ENCODE measurements at places on chromosomes 4 and X.

DNA sequence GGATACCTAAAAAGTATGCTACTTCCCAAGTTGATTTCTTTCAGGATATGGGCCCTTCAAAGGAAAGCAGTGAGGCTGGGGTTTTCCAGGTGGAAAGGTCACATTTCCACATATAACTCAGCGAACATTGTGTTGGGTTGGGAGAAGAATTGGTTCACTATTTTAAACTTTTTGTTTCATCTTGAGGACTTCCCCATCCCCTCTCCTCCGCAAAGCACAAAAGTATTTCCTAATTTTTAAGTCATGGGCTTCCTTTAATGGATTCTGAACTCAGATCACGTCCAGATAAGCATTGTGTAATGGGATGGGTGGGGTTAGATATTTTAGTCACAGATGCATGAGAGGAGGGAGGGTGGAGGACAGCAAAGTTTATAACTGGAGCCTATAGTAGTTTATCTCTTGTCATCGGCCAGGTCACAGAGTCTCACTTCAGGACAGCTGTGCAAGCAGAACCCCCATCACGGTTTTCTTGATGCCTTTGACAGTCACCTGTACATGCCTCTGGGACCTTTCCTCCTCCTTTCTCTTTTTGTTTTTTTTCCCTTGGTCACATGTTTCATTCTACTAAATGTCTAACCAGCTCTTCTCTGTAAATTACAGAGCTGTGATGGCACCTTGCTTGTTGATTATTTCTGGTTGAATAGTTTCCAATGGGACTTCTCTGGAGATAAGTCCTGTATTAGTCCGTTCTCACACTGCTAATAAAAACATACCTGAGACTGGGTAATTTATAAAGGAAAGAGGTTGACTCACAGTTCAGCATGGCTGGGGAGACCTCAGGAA is 115.4 kb downstream of the PTTG2 start:
- no peak for DNase-seq

DNA sequence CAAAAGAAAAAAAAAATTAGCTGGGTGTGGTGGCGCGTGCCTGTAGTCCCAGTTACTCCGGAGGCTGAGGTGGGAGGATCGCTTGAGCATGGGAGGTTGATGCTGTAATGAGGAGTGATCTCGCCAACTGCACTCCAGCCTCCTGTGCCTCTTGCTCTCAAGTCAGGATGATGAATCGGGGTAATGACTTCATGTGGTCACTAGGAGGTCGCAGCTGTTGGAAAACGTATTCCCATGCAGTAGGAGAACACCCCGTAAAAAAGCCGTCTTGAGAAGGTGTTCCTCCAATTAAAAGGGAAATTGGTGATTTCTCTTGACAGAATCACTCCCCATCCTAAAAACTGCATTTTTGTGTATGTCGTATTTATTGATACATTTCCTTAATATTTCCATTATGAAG is 2.2 kb downstream of the CCNB3 start:
- no peak for DNase-seq

DNA sequence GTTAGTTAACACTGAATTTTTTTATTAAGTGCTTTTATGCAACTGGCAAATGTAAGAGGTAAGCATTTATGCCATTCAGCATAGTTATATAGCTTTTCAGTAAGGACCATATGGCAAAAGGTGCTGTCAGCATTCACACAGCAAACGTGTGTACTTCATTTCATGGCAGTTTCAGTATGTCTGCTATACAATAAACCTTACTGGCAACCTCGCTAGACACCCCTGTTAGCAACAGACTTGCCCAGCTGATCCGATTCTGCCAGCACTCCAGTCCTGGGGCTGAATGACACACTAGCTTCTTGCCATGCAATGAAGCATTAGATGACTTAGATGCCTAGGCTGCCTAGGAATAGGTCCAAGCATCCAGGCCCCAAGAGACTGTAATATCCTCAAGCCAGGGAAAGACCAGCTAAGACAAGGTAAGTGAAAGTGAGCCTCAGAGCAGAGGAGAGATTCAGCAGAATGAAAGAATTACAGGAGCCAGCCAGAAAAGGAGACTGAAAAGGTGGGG is 47.3 kb upstream of the DOCK11 start:
- DNase-seq, result no peak

- DNase-seq, result no peak
These were observed 599.9 kb upstream of the IGFBP7 start for GRCh38 chr4:57710053-57710452.

GRCh38 chrX:83916525-83916924 is 55.6 kb downstream of the CYLC1 start:
- no peak for DNase-seq

GRCh38 chrX:47482065-47482511 is 934 bp downstream of the ZNF41 start:
- no peak for DNase-seq

DNA sequence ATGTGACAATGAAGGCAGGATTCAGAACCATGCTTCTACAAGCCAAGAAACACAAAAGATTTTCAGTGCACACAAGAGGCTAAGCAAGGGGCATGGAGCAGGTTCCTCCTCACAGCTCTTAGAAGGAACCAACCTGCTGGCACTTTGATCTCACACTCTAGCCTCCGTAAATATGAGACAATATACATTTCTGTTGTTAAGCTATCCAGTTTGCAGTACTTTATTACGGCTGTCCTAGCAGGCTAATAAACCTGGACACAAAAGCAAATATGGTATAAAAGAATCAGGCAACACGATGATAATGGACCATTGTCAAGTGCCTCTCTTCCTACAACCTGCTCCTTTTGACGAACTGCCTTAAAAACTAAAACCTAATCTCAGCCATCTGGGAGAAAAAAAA is 114.5 kb downstream of the ZAR1 start:
- DNase-seq, result no peak

DNA sequence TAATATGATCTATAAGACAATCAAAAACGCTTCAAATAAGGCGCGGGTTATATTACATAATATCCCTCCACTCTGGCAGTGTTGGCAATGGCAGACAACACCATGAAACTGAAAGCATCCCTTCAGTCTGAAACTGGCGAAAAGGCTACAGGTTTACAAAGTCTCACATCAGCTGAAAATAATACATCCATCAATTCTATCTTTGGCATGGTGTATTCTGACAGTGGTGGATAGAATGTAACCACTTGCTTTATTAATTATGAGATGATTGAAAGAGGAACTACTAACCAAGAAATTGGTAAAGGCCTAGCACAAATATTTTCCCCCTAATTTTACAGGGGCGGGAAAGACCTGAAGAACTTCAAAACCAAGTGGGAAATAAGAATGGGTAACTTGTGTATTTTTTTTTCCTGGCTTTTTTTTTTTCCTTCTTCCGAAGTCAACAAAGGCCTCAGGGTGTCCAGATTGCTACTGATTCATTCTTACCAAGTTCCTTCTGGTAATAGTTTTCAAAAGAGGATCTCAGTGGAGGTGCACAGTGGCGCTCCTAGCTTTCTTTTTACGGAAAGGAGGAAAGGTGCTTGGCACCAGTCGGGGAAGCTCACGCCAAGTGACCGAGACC is 728 bp downstream of the UBA6 start:
- no peak for DNase-seq

- DNase-seq, result no peak
These were observed 13.0 kb upstream of the KDR start for GRCh38 chr4:55138367-55138766.

DNA sequence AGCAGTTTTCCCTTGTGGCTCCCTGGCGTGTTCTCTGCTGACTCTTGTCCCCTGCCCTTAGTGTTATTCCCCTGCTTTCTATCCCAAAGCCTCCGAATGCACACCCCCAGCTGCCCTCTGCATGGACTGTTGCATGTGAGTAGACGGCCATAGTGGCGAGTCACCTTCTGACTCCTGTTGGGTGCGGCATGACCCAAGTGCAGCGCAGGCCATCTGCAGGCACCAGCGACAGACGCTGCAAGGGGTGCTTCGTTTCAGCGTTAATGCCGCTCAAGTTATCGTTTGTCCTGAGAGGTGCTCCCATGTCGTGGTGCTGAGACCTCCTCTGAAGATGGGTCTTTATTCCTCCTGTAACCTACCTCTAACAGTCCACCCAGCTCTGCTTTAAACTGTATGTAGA is 57.7 kb downstream of the NOP14 start:
- DNase-seq, result no peak

GRCh38 chr4:86032476-86033022 is 327.3 kb downstream of the MAPK10 start:
- DNase-seq, result no peak

GRCh38 chr4:183300070-183300469 is 20.0 kb downstream of the CLDN22 start:
- no peak for DNase-seq

DNA sequence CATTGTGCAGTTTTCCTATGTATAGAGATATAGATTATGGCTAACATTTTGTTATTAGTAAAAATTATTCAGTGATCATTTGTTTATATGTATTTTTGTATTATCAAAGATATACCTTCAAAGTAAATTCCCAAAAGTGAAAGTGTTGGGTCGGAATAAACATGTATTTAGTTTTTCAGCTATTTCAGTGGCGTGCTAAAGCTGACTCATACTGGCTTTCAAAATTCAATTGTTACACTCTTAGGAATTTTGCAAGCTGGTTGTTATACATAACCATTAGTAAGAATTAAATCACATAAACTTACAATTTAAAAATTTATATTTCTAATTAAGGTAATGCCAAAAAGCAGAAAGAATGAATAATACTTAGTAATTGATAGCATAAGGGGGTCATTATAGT is 288.4 kb upstream of the NRK start:
- DNase-seq, result no peak

Data from renal pelvis (tissue), 12 donors.